ENCODE measurements at places on chromosomes 3 and 15.

DNA sequence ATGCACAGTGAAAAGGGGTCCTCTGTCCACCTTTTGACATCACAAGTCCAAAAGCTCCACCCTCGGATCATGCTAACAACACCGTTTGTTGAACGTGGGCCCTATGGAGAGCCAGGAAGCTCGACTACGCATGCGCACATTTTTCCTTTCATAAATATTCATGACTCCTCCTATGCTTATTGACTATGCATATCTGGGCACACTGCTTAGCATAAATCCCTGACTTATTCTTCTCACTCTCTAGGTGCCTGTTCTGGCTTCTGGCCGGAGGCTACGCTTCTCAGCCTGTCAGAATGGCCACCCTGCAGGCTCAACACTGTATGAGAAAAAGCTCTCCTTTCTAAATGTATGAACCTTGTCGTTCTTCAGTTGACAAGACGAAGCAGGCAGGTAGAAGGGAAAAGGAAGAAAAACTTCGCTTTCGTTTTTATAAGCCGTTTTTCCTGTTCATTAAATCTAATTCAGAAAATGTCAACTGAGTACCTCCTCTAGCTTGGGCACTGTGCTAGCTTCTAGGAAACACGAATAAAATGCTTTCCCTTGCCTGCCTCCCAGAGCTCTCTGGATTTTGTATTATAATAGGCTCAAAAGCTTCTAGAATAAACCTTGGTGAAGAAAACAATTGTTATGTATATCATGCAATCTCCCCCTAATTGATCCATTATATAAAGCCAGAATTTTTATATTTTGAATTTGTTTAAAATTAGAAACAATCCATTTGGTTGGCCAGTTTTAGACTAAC lies 207.7 kb downstream of the ATP10A start:
- no peak for DNase-seq

- no peak for DNase-seq
These were observed 15.7 kb downstream of the OXNAD1 start for GRCh38 chr3:16280671-16281070.

- DNase-seq = no peak
These were observed 407.1 kb upstream of the MCTP2 start for GRCh38 chr15:93823971-93824913.

DNA sequence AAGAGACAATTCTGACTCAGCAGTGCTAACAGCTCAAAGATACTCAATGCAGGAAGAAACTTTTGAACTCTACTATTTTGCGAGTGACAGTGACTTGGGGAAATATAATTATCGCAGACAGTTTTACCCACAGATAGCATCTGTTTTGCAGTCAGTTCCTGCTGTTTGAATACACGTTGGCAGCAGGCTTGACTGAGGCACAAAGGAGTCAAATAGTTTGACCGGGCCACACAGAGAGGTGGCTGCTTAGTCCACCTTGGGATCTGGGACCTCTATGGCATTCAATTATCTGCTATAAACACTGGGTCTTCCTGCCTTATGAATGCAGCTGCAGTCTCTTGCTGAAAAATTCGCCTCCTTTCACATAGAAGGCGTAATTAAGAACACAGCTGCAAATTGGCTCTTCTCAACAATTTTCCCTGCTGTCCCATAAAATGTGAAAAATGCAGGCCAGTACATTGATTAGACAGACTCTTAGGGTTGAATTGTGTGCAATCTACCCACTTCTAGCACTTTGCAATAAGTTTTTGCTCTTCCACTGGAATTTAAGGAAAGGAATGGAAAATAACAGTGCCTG lies 56.5 kb downstream of the OTOL1 start:
- no peak for DNase-seq

DNA sequence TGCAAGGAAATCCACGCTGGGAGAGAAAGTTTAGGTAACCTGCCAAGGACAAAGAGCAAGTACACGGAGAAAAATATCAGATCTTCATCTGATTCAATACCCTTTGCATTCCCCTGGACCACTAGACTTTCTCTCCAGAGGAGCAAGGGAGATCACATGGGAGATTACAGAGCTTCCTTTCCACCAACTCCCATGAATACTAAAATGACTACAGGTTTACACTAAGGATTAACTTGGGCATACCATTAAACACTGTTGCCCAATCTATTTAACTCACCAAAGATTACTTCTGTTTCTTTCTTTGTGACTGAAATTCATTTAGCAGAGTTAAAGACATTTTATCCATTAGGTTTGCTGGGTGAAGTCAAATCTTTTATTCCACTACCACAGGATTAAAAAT lies 71.2 kb downstream of the RYK start:
- no peak for DNase-seq

- no peak for DNase-seq
These were observed 613.5 kb upstream of the EPHA6 start for GRCh38 chr3:96200897-96201296.

- no peak for DNase-seq
These were observed 47.6 kb upstream of the ST8SIA2 start for GRCh38 chr15:92346063-92346462.

All from iPS DF 6.9 (cell line).